ENCODE measurements at places on chromosomes 4 and X.

- DNase-seq, result no peak
These were observed 28.1 kb downstream of the STARD8 start for GRCh38 chrX:68675571-68675970.

GRCh38 chr4:177108708-177109107 lies 201.0 kb upstream of the NEIL3 start:
- DNase-seq, result peak; percentile 60

DNA sequence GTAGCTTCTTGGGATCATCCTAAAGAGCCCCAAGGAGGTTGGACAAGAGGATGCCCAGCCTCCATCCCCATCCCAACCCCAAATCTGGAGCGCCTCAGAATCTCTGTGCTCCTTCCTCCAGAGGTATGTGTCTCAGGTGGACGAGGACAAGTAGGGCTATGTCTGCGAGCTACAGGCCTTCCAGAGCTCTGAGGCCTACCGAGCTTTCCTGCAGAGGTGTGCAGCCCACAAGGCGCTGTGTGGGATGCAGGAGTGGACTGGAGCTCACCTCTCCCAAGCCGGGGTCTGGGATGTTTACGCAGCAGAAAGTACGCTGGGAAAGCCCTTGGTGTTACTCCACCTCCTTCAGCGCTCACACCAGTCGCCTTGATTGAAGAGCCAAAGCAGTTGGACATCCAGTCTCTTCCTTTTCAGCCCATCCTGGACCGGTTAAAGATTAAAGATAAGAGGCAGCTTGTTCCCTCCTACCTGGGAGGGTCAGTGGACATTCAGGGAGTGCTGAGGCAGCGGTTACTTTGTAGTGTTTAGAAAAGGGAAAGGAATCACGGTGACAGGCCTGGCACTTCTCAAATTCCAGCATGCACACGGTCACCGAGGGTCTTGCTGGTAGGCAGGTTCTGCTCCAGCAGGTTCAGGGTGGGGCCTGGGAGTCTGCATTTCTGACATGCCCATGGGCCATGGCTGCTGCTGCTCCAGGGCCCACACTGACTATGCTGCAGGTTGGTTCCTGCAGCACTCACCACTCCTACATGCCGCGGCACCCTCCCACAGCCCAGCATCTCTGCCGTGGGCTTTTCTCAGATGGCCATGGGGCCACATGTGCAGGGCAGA lies 29.5 kb upstream of the JAKMIP1 start:
- DNase-seq, result no peak

- no peak for DNase-seq
These were observed 708.9 kb upstream of the HS3ST1 start for GRCh38 chr4:12137575-12137974.

GRCh38 chr4:94700298-94700697 lies 57.5 kb upstream of the BMPR1B start:
- DNase-seq, result no peak

DNA sequence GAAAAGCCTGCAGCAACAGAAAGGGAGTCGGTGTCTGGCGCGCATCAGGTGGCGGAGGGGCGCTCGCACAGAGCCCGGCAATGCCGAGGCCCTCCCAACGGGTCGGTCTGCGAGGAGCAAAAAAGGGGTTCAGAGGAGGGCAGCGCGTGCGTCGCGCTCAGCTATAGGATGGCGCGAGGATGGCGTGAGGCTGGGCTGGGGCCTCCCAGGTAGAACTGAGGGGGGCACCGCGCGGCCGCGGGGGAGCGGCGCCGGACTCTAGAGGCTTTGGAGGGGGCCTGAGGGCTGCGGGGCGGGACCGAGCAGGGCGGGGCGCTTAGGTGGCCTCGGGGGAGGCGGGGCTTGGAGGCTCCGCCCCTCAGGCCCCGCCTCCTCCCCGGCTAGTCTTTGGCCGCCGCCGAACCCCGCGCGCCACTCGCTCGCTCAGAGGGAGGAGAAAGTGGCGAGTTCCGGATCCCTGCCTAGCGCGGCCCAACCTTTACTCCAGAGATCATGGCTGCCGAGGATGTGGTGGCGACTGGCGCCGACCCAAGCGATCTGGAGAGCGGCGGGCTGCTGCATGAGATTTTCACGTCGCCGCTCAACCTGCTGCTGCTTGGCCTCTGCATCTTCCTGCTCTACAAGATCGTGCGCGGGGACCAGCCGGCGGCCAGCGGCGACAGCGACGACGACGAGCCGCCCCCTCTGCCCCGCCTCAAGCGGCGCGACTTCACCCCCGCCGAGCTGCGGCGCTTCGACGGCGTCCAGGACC lies at the start of gene PGRMC1:
PGRMC1 (plus strand) TSS at position 414 of the 751 bp plus-strand sequence; CDS start at position 493, 79 bp downstream.
- peak; percentile 75 for DNase-seq

GRCh38 chr4:98385831-98386230 lies 124.6 kb downstream of the RAP1GDS1 start:
- DNase-seq, result no peak

DNA sequence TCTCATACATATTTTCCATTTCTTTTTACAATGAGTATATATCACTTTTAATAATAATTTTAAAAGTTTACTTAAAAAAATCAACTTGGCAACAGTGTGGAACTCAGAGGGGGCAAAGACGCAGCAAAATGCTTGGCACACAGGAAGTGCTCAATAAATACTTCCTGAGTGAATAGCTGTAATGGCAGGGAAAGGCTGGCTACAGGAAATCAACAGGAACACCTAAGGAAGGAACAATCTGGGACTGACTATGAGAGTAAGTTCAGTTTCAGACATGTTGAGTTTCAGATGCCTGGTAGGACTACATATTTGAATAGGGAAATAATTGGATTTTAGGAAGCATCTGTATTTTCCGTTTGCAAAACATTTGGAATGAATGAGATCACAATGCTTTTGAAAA lies 137.6 kb downstream of the SCLT1 start:
- DNase-seq, result no peak
